ENCODE measurements at places on chromosomes 7 and 10. TPM values are rescaled to one million over a fixed set of nuclear protein-coding genes. Genes with fewer than 3 reads are reported as not detected.

- H3K4me3 ChIP-seq: no peak overlapping the region
- no peaks in the 10 kb centered on the region for H3K27me3 ChIP-seq
- no peaks in the 10 kb centered on the region for H3K36me3 ChIP-seq
- peak overlapping the region; percentile 59 for H3K27ac ChIP-seq
These were observed 5.4 kb upstream of the PFKFB3 start for GRCh38 chr10:6197321-6197720.

- no peaks in the 10 kb centered on the region for H3K27me3 ChIP-seq
- H3K4me1 ChIP-seq: no peaks in the 10 kb centered on the region
- DNase-seq: no peak
- no peaks in the 10 kb centered on the region for H3K36me3 ChIP-seq
- no peak overlapping the region for H3K4me3 ChIP-seq
These were observed 31.2 kb downstream of the OSBPL3 start for GRCh38 chr7:24948739-24949138.

DNA sequence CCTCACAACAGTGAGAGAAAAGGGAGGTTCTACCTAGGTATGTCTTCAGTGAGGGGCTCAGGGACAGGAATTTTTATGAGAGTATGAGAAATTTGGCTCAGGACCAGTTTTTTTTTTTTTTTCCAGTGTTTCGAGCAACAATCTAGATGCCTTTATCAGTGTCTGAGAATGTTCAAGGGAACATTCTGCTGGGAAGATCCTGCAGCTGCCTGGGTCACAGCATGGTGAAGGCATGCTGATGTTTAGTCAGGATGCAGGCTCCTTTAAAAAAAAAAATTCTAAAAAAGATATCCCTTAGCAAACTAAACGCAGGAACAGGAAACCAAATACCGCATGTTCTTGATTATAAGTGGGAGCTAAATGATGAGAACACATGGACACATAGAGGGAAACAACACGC is 31.0 kb downstream of the SBDS start:
- no peak for DNase-seq
- H3K4me3 ChIP-seq: no peak overlapping the region
- H3K27me3 ChIP-seq: no peaks in the 10 kb centered on the region
- H3K4me1 ChIP-seq: no peaks in the 10 kb centered on the region
- no peak overlapping the region for H3K27ac ChIP-seq

DNA sequence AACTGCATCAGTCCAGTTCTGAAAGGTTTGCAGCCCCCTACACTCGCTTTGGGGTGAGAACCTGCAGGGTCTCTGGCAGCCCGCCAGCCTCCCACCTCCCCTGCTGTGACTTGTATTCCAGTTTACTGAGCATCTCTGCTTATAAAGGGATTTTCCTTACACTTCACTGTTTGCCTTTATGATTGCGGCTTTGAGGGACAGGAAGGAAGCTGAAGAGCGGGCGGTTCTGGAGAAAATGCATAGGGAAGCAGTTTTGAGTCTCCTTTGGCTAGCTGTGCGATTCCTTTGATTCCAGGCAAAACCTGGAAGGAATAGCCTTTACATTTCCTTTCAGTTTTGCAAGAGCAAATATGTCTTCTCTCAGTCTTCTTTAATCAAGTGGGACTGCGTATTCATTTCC is 65.0 kb upstream of the TRIM8 start:
- no peak for DNase-seq
- no peaks in the 10 kb centered on the region for H3K36me3 ChIP-seq
- no peaks in the 10 kb centered on the region for H3K4me1 ChIP-seq
- no peak overlapping the region for H3K4me3 ChIP-seq
- H3K27me3 ChIP-seq: no peaks in the 10 kb centered on the region
- H3K27ac ChIP-seq: no peak overlapping the region

- H3K27me3 ChIP-seq: no peaks in the 10 kb centered on the region
- H3K4me1 ChIP-seq: no peaks in the 10 kb centered on the region
- no peak overlapping the region for H3K4me3 ChIP-seq
- H3K27ac ChIP-seq: no peak overlapping the region
These were observed 765.4 kb downstream of the SORCS1 start for GRCh38 chr10:106399112-106399511.

DNA sequence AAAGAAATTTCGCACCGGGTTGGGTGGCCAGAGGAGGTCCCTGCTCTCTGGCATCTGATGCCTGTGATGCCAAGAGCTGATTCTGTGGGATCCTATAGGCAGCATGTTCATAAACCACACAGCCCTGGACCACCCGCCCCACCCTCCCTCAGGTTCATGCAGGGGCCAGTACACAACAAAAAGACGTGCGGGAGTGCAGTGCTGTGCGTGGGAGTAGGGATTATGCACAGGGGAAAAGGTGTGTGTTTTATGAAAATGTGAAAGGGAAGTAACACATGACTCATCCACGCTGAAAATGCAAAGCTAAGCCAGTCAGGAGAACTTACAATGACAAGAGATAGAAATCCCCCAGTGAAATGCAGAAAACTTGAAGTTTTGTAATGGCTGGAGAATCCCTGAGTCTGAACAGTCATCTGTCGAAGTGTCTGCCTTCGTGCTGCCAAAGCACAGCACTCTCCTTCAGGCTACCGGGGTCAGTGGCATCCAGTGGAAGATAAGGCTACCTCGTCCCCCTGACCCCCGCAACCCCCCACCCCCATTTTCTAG is 1.1 kb downstream of the KIAA1217 start:
- H3K27me3 ChIP-seq: no peaks in the 10 kb centered on the region
- peak overlapping the region; percentile 93 for H3K4me3 ChIP-seq
- H3K4me1 ChIP-seq: no peaks in the 10 kb centered on the region

GRCh38 chr7:139430443-139430842 is 53.0 kb downstream of the KLRG2 start:
- no peak overlapping the region for H3K27ac ChIP-seq
- no peak for DNase-seq
- no peak overlapping the region for H3K4me3 ChIP-seq
- H3K36me3 ChIP-seq: no peaks in the 10 kb centered on the region

DNA sequence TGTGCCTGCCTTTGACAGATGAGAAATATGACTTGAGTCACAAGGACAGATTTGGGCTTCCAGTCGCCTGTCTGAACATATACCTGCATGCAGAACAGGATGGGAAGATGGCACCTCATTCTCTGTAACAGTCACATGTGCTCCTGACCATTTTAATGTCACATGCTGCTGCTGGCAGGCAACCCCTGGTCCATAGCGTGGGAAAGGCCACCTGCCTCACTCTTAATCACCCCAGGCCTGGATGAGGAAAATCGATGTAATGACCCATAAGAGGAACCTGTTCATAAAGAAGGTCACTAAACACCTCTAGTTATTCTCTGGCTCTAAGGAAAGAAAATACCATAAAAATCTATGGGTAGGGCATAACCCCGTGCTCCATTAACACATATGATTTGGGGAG is 110.2 kb downstream of the GFRA1 start:
- H3K4me3 ChIP-seq: no peak overlapping the region
- no peaks in the 10 kb centered on the region for H3K36me3 ChIP-seq
- no peaks in the 10 kb centered on the region for H3K27me3 ChIP-seq
- H3K27ac ChIP-seq: no peak overlapping the region
- no peaks in the 10 kb centered on the region for H3K4me1 ChIP-seq
- DNase-seq: no peak

DNA sequence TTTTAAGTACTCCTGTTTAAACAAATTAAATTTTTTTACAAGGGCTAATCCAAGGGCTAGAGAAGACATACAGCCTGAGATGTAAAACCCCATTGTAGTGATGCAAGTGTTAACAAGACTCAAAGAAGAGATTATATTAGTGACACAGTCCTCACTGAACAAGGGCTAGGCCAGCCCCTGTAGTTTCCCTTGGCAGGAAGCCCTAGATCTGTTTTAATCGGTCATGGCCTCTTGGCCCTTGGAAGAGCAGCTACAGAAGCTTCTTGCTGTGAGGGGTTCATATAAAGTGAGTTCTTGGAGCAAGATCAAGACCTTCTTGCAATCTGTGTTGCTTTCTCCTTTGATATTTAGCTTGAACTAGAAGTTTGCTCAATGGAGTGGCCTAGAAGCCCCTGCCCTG is 1339.4 kb downstream of the XPNPEP1 start:
- no peak overlapping the region for H3K27ac ChIP-seq
- no peak overlapping the region for H3K4me3 ChIP-seq
- H3K27me3 ChIP-seq: no peaks in the 10 kb centered on the region
- H3K4me1 ChIP-seq: no peaks in the 10 kb centered on the region

- no peaks in the 10 kb centered on the region for H3K36me3 ChIP-seq
- H3K27me3 ChIP-seq: no peaks in the 10 kb centered on the region
- no peak overlapping the region for H3K4me3 ChIP-seq
- H3K27ac ChIP-seq: no peak overlapping the region
- no peaks in the 10 kb centered on the region for H3K4me1 ChIP-seq
- DNase-seq: no peak
These were observed 69.7 kb downstream of the CD36 start for GRCh38 chr7:80708123-80708522.

DNA sequence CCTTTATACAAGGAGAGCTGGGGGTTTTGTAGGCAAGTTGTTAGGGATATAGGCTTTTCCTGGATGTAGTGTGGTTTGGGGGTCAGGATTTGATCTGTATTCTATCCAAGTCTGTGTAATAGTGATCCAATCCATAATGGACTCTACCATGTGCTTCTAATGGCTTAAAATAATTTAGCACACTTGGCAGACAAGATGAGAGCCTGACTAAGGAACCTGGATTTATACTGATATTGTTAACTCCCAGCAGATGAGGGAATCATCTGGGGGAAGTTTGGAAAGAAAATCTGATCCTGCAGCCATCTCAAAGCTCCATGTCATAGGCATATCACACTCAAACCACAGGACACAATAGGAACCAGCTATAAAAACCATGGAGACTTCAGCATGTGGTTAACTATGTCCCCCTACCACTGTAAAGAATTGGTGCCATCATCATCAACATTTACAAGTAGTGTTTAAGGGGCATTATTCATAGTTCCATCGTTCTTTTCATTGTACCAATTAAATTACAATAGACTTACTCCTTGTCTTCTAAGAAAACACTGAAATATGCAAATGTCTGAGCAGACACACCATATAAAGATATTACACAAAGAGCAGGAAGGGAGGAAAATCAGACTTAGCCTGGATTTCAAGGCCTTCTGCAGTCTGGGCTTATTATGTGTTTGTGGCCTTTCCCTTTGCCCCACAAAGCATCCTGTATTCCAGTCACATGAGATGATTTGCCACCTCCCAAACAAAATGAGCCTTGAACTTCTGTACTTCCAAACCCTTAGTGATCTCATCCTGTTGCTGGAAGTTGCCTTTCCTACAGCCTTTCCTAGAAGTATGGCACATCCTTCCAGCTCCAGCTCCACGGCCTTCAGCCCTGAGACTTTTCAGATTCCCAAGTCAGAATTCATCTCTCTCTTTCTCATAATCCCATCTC is 22.5 kb upstream of the HPS1 start:
- no peaks in the 10 kb centered on the region for H3K27me3 ChIP-seq
- H3K27ac ChIP-seq: no peak overlapping the region
- DNase-seq: no peak
- H3K36me3 ChIP-seq: no peaks in the 10 kb centered on the region

- H3K4me1 ChIP-seq: no peaks in the 10 kb centered on the region
- no peak for DNase-seq
- no peak overlapping the region for H3K4me3 ChIP-seq
- no peaks in the 10 kb centered on the region for H3K36me3 ChIP-seq
- no peak overlapping the region for H3K27ac ChIP-seq
These were observed 90.2 kb upstream of the CACUL1 start for GRCh38 chr10:118844731-118845521.

GRCh38 chr7:99024066-99024465 is 119.8 kb downstream of the SMURF1 start:
- no peak overlapping the region for H3K4me3 ChIP-seq
- H3K36me3 ChIP-seq: peaks cover 2% of the 10 kb centered on the region
- no peak overlapping the region for H3K27ac ChIP-seq

DNA sequence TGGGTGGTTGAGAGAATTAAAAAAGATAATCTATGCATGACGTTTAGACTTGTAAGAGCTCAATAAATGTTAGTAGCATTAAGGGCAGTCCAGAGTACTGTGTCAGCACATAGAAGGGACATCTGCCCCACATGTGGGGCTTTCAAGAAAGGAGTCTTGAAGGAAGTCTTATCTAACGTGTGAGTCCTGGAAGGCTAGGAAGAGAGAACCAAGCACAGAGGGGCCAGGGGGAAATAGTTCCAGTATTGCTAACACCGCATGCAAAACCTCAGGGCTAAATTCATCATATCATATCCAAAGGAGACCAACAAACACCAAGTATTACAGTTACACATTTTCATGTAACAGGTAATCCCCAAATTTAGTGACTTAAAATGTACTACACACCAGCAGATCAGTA is 122.7 kb downstream of the AOAH start:
- no peak overlapping the region for H3K27ac ChIP-seq
- no peaks in the 10 kb centered on the region for H3K36me3 ChIP-seq
- no peak overlapping the region for H3K4me3 ChIP-seq
- no peaks in the 10 kb centered on the region for H3K27me3 ChIP-seq
- no peak for DNase-seq

DNA sequence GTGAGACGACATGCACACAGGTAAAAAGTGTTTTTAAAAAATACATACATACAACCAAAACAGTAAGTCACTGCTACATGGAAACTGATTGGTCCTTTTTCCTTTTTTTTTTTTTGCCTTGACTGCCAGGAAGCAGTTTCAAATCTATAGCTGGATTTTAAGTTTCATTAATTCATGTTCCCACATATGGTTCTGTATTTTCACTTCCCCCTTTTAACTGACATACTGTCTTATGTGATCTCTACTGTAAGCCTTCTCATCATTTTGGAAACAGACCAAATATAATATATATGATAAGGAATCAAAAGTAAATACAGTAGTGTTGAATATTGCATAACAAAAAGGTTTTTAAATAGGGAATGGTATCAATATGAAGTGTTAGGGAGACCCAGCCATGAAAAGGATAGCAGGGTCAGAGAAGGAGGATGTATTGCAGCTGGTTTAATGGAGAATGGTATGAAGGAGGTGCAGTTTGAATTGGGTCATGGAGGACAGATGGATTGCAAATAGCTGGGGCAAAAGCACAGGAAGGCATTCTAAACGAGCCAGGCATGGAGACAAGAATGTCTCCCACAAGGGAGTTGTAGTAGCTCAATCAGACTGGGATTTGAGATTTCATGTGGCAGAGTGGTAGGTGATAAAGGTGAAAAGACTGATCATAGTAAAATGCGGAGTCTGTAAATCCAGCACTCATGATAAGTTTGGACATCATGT is 5.4 kb downstream of the CAV1 start:
- peaks cover 2% of the 10 kb centered on the region for H3K4me1 ChIP-seq
- no peaks in the 10 kb centered on the region for H3K27me3 ChIP-seq
- no peak overlapping the region for H3K27ac ChIP-seq
- H3K4me3 ChIP-seq: no peak overlapping the region
- no peak for DNase-seq

- H3K4me1 ChIP-seq: no peaks in the 10 kb centered on the region
- no peak overlapping the region for H3K27ac ChIP-seq
- no peak overlapping the region for H3K4me3 ChIP-seq
- DNase-seq: no peak
These were observed 26.2 kb upstream of the TRIM24 start for GRCh38 chr7:138433583-138434443.

- no peaks in the 10 kb centered on the region for H3K27me3 ChIP-seq
- DNase-seq: no peak
- H3K27ac ChIP-seq: no peak overlapping the region
- no peak overlapping the region for H3K4me3 ChIP-seq
- H3K4me1 ChIP-seq: no peaks in the 10 kb centered on the region
These were observed 101.2 kb upstream of the STEAP1 start for GRCh38 chr7:90053094-90053493.

GRCh38 chr10:119614686-119615085 is 17.9 kb upstream of the TIAL1 start:
- H3K36me3 ChIP-seq: no peaks in the 10 kb centered on the region
- no peak for DNase-seq
- H3K4me1 ChIP-seq: no peaks in the 10 kb centered on the region
- no peak overlapping the region for H3K27ac ChIP-seq
- no peak overlapping the region for H3K4me3 ChIP-seq

Gene ITGB8
- total RNA-seq: 12.0 TPM

Gene ABCB4
- total RNA-seq: 7.4 TPM
